ENCODE measurements at places on chromosomes 7 and 10.

DNA sequence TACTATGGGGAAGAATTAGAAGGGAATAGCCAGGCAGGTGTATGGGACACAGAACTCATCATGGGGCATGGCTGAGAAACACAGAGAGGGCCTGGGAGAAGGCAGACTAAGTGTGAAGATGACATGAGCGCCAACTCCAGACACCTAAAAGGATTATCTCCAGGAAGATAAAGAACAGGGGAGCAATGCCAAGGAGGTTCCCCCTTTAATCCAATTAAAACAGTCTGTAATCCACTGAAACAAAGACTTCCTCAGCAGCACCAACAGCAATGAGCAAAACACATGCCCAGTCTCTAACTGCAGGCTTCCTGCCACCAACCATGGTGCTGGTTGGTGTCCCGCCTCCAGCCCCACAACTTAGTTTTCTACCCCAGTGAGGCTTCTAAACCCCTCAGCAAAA lies 108.9 kb downstream of the GRID1 start:
- no peak for DNase-seq

DNA sequence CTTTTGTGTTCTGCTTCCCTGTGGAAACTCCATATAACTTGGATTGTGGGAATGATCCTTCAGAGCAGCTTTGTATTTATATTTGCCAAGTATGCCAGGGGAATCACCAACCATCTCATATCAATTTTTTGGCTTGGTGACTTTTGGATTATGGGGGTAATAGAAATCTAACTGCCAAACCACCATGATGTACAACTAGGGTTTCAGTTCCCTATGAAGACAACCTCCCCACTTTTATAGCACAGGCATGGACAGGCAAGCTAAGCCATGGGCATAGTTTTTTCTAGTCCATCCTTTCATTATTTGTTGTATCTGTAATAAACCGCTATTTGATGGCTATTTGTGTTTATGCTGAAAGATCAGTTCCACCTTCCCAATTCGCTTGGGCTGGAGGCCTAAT lies 17.7 kb downstream of the NPY start:
- no peak for DNase-seq

GRCh38 chr10:21499701-21500577 lies 25.5 kb downstream of the SKIDA1 start:
- peak; percentile 52 for DNase-seq

DNA sequence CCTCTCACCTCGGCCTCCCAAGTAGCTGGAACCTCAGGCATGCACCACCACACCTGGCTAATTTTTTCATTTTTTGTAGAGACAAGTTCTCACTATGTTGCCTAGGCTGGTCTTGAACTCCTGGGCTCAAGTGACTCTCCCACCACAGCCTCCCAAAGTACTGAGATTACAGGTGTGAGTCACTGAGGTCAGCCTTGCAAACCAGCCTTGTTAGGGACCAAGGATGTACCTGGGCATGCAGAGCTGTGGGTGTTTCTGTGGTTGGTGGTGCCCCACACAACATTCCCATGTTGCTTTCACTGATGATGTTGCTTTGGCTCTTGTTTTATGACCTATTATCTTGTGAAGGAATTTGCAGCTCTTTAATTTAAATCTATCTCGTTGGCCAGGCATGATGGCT lies 54.8 kb downstream of the OTUD1 start:
- DNase-seq = no peak

GRCh38 chr10:49831352-49832035 lies 69.4 kb upstream of the OGDHL start:
- no peak for DNase-seq

GRCh38 chr10:19848226-19848985 lies 32.2 kb downstream of the PLXDC2 start:
- no peak for DNase-seq

- no peak for DNase-seq
Observed at GRCh38 chr7:42372479-42372878, 135.5 kb upstream of the GLI3 start.
